ENCODE measurements at places on chromosomes 4 and X.

DNA sequence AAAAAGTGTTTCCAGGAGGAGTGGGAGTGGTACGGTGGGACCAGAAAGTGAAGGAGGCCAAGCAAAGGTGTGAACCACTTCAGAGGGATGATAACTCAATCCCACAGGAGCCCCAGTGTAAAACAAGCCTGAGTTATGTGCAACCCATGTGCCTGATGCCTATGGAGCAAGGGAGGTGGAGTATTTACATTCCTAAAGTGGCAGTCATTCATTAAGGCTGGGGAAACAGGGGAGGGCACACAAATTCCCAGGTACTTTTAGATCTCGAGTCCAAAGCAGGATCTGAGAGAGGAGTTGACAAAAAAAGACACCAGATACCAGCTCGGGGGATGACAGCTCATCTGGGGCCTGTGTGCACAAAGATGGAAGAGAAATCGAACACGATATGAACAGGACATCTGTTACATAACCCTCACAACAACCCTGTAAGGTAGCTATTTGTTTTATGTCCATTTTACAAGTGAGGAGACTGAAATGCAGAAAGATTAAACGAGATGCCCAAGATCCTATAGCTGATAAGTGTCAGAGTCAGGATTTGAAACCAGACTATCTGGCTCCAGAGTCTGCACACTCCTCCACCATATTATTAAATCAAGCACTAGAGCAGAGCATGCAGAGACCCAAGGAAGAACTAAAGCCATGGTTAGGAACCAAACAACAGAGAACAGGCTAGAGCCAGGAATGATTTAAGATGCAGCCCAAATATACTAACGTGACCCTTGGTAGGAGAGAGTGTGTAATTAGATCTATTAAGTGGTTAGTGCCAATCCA is 91.9 kb upstream of the MAPK10 start:
- DNase-seq: no peak

DNA sequence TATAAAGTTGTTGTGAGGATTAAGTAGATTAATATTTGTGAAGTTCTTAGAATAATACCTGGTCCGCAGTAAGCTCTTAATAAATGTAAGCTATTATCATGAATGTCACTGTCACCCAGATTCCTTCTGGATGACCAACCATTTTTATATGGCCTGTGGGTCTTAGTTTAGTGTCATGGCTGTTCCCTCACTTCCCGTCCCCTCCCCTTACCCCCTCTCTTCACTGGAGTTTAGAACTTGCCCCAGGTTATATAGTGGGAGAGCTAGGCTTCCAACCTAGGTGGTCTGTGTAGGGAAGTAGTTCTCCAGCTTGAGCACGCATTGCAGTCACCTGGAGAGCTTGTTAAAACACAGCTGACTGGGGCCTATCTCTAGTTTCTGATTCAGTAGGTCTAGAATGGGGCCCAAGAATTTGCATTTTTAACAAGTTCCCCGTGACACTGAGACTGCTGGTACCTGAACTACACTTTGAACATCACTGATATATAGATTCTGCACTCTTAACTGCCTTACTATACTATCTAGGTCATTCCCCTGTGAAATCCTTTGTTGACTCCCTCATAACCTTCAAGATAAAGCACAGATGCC is 66.9 kb upstream of the PLAC1 start:
- no peak for DNase-seq

DNA sequence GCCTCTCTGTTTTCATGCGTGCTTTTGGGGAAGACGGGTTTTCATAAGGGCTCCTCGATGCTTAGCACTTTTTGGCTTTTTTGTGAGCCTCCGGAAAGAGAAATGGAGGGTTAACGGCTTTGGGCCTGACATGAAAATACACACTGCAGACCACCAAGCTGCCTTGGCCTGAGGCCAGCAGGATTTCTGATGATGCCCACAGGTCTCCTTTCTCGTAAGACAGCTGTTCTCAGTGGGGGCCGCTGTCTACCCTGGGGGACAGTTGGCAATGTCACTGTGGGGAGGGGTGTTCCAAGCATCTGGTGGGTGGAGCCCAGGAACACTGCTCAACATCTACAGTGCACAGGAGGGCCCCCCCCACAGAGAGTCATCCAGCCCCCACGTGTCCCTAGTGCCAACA is 29.4 kb upstream of the CLDN34 start:
- no peak for DNase-seq

GRCh38 chrX:133676344-133677122 is 261.2 kb upstream of the GPC4 start:
- DNase-seq: no peak

DNA sequence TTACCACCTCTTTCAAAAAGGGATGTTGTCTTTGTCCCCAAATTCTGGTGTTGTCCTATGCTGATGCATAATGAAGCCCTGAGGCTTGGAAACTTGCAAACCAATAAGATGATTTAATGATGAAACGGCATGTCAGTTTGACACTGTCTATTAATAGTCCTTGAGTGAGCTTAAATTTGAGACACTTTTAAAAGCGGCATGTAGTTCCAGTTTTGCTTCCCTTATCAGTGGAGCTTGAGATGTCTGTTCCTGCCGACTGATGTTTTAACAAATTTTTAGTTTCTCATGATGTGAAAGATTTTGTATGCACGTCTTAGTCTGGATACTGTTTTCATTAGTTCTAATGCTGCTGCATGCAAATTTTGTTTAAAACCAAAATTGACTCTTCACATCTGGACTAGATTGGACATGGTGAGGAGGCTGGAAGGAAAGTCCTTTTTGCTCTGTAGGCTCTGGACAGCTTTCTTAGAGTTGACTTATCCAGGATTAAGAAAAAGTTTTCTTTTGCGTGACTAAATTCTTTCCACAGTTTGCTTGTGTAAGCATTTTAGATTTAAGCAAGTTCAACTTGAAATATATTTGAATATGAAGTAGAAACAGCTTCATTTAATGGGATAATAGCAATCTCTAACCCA is 11.7 kb downstream of the C1GALT1C1 start:
- DNase-seq: no peak

GRCh38 chr4:107442538-107443111 is 277.4 kb downstream of the PAPSS1 start:
- no peak for DNase-seq

DNA sequence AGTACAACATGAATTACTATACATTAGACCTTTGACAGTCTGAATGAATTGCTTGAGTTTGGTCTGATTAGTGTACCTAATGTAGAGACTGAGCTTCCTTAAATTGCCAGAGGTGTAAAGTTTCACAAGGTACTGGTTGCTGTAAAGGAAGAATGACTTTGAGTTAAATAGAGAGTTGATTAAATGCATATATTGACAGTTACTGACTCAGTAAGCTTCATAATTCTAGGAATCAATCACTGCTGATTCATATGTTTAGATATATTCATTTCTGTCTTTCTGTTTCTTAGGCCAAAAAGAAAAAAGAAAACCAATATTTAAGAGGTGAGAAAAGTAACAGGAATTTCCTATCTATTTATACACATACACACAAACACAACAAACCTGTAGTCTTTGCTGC is 16.2 kb upstream of the ART3 start:
- DNase-seq: no peak

- no peak for DNase-seq
Measured at GRCh38 chr4:133152330-133152821, 3.3 kb downstream of the PCDH10 start.

- no peak for DNase-seq
Measured at GRCh38 chr4:185171373-185172071, 28.5 kb downstream of the SLC25A4 start.

GRCh38 chr4:24570574-24571236 is 13.6 kb downstream of the DHX15 start:
- DNase-seq: no peak

- no peak for DNase-seq
Measured at GRCh38 chr4:56048383-56048701, 99.6 kb downstream of the CEP135 start.

- no peak for DNase-seq
Measured at GRCh38 chrX:101223226-101223625, 3.6 kb downstream of the DRP2 start.

DNA sequence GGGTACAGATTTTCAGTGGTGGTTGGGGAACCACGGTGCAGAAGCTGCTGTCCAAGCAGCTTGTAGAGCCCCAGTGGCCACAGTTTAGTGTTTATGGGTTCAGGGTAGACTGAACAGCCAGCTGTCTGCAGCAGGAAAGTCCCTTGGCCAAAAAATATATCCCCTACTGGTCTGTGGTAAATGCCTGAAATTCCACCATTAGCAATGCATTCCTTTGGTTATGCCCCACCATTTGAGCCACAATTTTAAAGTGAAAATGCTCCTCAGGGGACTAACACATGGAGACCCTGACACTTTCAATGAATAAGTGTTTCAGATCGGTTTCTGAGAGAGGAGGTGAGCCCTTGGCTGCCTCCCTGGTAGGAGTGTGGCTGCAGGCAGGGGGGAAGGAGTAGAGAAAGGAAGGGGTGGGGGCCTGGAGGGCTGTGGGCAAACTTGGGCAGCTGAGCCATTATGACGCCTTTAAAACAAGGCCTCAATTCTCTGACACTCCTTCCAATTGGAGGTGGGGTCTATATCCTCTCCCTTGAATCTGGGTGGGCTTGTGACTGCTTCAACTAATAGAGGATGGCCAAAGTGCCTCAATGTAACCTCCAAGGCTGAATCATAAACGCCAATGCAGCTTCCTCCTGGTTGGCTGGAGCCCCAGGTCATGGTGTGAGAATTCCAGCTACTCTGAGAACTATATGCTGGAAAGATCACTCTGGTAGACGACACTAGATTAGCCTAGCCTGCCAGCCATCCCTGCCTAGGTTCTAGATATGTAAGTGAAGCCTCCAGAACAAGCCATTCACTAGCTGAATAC is 75.8 kb upstream of the ATP6AP2 start:
- no peak for DNase-seq

DNA sequence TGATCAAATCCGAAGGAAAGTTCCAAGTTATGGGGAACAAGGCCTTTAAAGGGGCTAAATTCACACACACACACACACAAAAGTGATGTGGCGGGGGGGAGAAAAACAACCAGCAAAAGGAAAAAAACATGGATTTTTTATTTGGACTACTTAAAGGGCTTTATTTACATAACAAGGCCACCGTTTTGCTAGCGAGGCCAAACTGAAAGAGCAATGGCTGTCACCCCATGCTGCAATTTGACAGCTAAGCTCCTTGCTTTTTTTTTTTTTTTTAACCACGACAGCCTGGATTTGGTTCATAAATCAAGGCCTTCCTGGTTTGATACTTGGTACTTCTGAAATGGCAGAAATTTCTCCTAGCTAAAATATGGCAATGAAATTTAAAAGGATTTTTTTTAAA is 99.6 kb upstream of the PTCHD1 start:
- no peak for DNase-seq

GRCh38 chrX:132480581-132481203 is 8.1 kb downstream of the MBNL3 start:
- DNase-seq: no peak

DNA sequence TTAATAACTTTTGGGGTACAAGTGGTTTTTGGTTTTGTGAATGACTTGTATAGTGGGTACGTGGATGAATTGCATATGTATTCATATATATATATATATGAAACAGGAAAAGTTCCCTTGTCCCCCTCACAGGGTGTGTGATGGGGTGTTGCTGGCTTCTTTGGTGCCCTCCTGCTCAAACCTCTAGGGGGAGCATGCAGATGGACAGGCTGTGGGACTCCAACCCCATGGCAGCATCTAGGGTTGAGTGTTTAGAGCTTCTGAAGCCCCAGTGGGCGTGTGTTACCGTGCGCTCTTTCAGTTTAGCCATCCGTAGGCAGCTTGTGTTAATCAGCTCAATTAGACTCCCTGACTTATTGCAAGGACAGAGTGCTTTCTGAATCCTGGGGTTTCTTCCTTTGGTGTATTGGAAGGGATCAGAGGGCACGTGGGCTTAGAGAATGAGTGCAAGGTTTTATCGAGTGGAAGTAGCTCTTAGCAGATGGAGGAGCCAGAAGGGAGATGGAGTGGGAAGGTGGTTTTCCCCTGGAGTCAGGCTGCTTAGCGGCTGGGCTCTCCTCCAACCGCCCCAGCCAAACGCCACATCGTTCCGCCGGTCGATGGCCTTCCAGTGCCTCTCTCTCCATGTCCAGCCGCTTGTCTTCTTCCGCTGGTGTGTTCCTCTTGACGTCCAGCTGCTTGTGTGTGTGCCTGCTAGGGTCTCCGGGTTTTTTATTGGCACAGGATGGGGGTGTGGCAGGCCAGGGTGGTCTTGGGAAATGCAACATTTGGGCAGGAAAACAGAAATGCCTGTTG is 674.4 kb upstream of the LCORL start:
- no peak for DNase-seq

- no peak for DNase-seq
Measured at GRCh38 chrX:150507251-150507856, 61.1 kb upstream of the MTM1 start.

DNA sequence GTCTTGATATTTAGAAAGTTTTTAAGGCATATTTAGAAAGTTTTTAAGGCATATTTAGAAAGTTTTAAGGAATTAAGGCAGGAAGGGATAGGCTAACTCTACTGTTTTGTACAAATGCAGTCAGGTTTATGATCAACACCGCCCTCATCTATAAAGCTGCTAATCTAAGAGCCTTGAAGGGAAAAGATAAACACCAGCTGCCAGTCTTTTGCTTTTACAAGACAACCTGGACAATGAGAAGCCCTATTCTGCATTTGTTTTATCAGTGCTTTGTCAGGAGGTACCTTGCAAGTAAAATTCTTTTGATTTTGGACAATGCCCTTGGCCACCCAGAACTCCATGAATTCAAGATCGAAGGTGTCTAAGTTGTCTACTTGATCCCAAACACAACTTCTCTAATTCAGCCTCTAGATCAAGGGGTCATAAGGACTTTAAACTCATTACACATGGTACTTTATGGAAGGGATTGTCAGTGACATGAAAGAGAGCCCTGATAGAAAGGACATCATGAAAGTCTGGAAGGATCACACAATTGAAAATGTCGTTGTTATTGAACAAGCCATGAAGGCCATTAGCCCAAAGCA is 39.8 kb downstream of the IL15 start:
- DNase-seq: no peak

DNA sequence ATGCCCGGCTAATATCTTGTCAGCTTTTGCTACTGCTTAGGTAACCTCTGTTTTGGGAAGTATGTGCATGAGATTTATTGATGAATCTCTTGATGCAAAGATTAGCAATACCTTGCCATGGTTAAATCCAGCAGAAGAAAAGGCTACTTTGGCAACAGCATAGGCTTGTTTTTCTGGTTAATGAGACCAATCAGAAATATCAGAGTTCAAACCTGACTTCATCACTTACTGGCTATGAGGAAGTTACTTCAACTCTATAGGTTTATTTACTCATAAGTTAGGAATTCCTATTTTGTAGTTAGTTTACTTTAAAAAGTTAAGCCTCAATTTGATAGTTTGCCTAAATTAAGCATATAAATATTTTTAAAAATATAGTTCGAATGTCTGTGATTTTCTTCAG is 93.1 kb downstream of the PDLIM5 start:
- no peak for DNase-seq

DNA sequence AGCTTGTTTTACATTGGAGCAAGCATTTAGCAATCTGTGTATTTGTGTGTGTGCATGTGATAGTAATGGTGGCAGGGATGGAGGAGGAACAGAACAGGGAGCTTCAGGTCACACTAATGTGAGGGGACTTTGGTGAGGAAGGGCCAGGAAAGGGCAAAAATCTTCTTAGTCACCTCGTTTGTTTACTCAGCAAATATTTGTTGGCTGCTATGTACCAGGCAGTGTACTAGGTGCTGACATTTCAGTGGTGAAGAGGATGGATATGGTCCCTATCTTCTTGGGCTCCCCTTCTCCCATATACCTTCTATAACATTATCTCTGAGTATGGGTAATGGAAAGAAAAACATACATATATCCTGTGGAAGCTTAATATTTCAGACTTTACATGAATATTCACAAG is 48.5 kb upstream of the HDAC8 start:
- no peak for DNase-seq
